Lung (tissue), 17 donors: ENCODE measurements at places on chromosomes 4 and X. TPM values are rescaled to one million over a fixed set of nuclear protein-coding genes. Genes with fewer than 3 reads are reported as not detected.

AKAP4 gene
- polyA plus RNA-seq, result not detected

TBC1D8B gene
- polyA plus RNA-seq, result 2.2 TPM

TLR1 gene
- 31.4 TPM for polyA plus RNA-seq

ETDC gene
- not detected for polyA plus RNA-seq

MXRA5 gene
- polyA plus RNA-seq, result 3.4 TPM

SLC35A2 gene
- polyA plus RNA-seq, result 41.2 TPM

CXorf65 gene
- 2.6 TPM for polyA plus RNA-seq

SPACA5 gene
- not detected for polyA plus RNA-seq

PAGE5 gene
- polyA plus RNA-seq, result not detected

ETDA gene
- not detected for polyA plus RNA-seq

MAB21L2 gene
- polyA plus RNA-seq, result 0.01 TPM

COL4A5 gene
- polyA plus RNA-seq, result 9.7 TPM

SERPINA7 gene
- polyA plus RNA-seq, result not detected

CT83 gene
- not detected for polyA plus RNA-seq

FATE1 gene
- 1.0 TPM for polyA plus RNA-seq
